ENCODE measurements at places on chromosomes 6 and 20.

DNA sequence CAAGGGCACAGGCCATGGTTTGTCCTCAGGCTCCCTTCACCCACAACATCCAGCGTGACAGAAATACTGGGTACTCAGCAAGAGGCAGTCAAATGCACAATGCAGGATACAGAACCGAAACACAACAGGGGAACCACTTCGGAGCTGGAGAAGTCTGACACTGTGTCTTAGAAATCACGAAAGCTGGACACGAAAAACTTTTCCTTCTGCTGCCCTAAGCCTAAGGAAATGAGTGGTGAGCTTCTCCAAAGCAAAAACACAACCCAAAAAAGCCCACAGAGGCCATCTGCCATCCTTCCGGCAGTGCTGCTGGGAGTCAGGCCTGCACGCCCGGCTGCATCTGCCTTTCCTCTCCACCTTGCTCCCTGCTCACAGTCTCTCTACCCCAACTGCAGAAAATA, 106.3 kb downstream of the SLC23A2 start:
- DNase-seq = no peak

- peak; percentile 77 for DNase-seq
These were observed 125.0 kb downstream of the SIM1 start for GRCh38 chr6:100339574-100340255.

DNA sequence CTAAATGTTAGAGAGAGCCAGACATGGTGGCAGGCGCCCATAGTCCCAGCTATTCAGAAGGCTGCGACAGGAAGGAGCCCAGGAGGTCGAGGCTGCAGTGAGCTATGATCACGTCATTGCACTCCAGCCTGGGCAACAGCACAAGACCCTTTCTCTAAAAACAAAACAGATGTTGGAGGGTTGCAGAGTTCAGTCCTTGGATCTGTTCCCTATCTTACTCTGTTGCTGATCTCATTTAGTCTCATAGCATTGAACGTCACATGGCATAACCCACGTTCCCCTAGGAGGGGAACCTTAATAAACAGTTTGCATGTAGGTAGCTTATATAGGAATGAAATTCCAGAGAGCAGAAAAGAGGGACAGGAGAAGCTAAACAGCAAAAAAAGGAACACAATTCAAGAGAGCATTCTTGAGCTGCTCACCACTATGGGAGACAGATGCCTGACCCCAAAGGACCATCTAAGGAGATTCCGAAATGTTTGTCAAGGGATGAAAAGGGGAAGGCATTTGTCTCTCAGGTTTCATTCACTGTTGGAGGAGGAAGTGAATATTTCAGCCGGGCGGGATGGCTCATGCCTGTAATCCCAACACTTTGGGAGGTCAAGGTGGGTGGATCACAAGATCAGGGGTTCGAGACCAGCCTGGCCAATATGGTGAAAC, 54.6 kb upstream of the PIM1 start:
- peak; percentile 80 for DNase-seq

DNA sequence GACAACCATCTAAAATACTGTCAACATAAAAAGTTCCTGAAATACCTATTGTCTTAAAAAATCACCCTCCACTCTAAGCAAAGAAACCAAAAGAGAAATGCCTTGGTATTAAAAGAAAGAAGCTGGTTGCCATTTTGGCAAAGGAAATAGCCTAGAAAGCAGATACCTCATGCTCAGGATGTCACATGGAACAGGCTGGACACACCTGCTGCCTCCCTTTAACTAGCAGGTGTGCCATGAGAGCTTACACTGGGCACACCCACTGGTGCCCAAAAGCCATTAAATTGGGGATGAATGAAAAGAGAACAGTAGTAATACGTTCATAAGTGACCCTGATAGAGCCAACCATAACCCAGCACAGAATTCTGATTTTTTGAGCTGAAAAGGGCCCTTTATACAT, 1.5 kb downstream of the SLC23A2 start:
- DNase-seq = no peak

- peak; percentile 31 for DNase-seq
These were observed 41.7 kb downstream of the PHF3 start for GRCh38 chr6:63677282-63677681.

DNA sequence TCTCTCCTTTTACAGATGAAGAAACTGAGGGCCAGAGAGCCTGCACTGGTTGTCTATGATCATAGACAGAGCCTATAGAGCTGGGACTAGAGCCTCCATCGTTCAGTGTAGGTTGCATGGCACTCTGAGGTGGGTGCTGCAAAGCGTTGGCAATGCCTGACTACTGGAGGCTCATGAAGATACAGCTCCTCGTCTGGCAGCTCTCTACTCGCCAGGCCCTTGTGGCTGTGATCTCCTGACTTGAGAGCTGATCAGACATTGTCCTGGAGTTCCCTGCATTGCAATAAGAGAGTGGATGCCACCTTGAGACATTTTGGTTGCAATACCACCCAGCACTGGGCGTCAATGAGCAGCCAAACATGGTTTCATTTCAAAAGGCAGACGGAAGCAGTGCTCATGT, 270.1 kb upstream of the ARID1B start:
- no peak for DNase-seq

DNA sequence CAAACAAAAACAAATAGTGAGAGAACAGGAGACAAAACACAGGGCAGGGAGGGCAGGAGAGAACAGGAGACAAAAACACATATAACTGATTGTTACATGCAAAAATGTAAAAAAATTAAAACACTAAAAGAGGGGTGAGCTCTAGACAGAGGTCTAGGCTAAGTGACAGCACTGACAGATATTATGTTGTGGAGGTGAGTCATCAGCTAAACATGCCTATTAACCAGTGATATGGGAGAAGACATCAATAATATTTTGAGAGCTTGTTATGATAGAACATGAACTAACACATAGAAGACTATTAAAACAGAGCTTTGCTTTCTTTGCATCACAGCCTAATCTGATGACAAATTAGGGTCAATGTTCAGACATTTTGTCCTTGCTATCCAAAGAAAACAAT, 972.7 kb downstream of the PRIM2 start:
- DNase-seq = no peak

- peak; percentile 82 for DNase-seq
These were observed 443.8 kb downstream of the HAO1 start for GRCh38 chr20:7496394-7496991.

GRCh38 chr6:54086439-54086838, 24.8 kb upstream of the MLIP start:
- no peak for DNase-seq

- no peak for DNase-seq
These were observed 13.2 kb upstream of the VAPB start for GRCh38 chr20:58375759-58376352.

DNA sequence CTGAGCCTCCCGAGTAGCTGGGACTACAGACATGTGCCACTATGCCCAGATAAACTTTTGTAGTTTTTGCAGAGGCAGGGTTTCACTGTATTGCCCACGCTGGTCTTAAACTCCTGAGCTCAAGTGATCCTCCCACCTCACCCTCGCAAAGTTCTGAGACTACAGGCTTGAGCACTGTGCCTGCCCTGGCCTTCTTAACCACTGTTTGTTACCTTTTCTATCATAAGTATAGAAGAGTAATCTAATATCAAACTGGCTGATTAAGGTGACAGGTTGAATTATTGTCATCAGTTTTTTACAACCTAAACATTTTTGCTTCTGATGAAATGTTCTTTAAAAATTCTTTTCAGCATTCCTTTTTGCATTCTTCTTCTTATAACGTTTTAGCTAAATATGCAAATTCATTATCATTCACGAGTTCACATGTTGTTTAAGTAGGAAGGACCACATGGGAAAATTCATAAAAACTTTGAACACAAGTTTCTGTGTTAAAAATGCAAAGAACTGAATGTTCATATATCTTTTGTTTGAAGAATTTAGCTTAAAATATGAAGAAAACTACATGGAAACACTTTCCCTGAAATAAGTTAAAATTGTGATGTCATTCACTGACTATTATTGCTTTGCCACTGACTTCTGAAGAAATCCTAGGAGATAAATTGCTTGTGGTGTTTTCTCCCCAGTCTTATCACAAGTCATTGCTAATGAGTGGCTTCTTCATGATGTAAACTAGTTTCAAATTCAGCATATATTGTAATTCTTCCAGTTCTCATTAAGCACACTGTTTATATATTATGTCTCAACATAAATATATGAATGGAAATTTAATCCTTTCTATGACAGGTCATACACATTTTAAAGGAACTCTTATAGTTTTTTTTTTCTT, 106.7 kb downstream of the ADGRB3 start:
- DNase-seq = no peak

- DNase-seq = no peak
These were observed 294.2 kb downstream of the FOXC1 start for GRCh38 chr6:1903780-1904465.

GRCh38 chr20:42338294-42339201, 720.4 kb upstream of the CHD6 start:
- DNase-seq = no peak

DNA sequence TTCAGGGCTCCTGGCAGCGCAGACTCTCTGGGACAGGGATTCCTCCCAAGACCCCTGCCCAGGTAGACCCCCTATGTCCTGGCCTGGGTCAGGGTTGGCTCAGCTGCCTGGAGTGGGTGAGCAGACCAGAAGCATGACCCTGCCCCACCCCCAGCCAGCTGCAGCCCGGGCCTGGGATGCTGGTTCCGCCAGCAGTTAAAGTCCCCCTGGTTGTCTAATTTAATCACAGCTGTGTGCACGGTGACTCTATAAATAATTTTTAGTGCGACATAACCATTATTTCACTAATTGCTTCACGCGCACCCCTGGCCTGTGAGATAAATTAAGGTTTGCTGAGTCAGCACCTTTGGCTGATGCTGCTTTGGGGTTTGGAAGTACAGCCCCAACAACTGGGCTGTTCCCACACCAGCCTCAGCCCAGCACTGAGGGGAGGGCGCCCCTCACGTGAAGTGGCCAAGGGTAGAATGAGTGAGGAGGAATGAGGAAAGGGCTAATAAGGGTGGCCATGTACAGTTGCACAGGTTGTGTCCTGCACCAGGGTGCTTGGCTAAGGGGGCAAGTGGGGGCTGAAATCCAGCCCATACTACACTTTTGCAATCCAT, 26.1 kb upstream of the CDH22 start:
- DNase-seq = no peak

DNA sequence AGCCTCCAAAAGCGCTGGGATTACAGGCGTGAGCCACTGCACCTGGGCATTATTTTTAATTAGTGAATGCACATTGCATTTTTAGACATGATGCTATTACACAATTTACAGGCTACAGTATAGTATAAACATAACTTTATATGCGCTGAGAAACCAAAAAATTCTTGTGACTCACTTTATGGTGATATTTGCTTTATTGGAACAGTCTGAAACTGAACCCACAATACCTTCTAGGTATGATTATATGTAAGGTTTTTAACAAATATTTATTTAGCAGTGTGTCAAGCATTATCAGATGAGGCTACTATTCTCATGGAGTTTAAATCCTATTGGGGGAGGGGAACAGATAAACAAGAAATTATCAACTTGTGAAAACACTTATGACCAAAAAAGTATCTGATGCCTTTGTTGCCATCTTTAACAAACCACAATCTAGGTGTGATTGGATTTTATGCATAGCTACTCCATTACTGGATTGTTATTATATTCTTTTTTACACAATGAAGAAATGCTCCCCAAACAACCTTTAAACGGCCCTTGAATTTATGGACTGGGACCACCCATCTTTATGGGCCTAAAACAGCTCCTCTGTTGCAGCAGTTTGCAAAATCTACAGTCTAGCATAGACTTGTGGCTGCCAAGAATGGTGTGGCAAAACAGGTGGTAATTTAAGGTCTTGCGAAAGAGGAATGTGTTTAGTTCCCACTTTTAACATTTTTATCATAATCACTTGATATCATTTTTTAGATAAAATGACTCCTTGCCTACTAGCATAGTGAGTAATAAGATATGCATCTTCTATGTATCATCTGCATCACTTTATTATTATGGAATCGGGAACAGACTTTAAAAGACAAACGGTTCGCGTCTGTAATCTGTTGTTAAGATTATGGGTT, 159.2 kb upstream of the C6orf118 start:
- DNase-seq = peak; percentile 5

- DNase-seq = peak; percentile 43
These were observed 204.7 kb upstream of the ARG1 start for GRCh38 chr6:131368198-131368911.

GRCh38 chr6:168213121-168213524, 106.5 kb downstream of the DACT2 start:
- DNase-seq = no peak

- no peak for DNase-seq
These were observed 462.9 kb downstream of the ADGRB3 start for GRCh38 chr6:69097948-69098347.

DNA sequence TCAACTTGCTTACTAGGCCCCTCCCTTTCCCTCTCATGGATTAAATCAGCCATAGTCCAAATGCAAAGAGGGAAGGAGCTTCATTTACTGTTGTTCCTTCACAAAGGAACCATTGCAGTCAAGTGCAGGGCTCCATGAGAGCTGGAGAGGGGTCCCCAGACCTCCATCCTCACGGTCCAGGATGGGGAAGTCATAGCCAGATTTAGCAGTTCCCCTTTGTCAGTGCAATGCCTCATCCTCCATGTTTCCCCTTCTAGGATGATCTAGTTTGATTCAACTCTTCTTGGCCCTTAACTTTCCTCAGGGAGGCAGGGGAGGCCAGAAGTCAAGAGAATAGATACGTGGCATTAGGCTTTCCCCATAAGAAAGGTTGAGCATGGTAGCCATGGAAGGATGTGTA, 66.5 kb upstream of the FUCA2 start:
- DNase-seq = no peak
